Smooth muscle cell of the brain vasculature (primary cell): ENCODE measurements at places on chromosomes 5 and 9.

DNA sequence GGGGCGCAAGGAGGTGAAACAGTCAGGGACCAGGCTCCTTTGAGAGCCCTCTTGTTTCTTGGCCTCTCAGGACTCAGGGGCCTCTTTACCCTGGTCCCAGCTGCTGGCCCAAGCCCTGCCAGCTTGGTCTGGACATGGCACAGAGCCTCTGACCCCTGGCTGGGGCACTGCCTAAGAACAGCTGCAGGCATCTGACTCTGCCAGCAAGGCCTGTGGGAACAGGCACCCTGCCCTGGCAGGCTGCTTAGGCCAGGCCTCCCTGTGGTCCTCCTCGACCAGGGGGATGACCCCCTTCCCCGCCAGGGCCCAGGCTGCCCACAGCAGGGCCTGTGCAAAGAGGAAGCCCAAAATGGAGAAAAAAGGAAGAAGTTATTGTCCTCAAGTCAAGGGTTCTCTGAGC is 25.5 kb downstream of the OLFML2A start:
- DNase-seq: no peak

DNA sequence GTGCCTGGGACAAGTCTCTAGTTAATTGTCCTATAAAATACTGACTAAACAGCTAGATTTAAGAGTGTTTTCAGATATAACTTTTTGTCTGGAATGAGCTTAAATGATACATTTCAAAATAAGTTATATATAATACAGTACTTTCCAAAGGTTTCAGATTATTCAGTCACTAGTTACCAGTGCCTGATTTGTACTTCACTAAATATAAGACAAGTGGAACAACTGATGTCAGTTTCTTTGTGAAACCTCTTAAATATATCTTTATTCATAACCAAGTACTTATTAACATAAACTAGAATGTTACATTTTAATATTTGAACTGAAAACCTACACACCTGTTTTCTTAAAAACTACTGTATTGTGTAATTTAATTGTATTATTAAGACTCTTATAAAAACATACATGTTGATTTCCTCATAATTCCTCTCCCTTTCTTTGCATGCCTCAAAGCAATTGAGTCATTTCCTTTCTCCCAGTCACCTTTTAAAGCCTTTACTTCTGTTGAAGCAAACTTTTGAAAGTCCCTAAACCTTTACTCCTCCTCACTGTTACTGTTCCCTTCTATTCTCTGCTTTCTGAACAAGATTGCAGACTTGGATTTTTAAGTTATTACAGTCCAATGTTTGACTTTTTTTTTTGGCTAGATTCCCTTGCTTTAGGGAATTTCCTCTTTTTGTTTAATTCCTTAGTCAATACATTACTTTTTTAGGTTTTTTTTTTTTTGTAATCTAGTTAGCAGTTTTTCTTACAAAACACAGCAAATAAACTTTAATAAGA is 8.7 kb upstream of the SEMA6A start:
- no peak for DNase-seq

GRCh38 chr9:86112057-86112456 is 12.7 kb upstream of the GOLM1 start:
- DNase-seq: no peak

DNA sequence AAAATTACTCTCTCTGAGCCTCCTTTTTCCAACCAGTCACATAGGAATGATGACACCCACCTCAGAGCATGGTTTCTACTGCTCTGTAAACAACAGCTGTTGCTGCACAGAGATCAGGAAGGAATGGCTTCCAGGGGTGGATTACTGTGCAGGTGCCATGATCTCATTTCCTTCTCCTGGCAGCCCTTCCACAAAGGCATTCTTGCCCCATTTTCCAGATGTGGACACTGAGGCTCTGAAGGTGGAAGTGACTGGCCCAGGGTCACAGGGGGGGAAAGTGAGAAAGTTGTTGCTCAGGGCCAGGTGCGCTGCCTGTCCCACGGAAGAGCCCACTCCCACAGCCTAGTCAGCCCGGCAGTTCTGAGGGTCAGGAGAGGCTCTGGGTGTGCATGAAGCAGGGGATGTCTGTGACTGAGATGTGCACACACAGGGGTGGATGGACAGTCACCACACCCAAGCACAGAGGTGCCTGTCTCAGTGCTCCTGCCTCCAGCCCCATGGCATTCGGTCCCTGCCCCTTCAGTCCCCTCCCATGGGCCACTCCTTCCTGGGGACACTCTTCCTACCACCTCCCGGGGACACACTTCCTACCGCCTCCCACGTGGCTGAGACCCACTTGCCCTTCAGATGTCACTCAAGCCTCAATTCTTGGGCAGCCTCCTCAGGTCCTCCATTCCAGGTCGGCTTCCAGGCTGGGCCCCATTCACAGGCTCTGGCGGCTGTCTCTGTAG is 17.0 kb downstream of the FGFR4 start:
- DNase-seq: no peak

DNA sequence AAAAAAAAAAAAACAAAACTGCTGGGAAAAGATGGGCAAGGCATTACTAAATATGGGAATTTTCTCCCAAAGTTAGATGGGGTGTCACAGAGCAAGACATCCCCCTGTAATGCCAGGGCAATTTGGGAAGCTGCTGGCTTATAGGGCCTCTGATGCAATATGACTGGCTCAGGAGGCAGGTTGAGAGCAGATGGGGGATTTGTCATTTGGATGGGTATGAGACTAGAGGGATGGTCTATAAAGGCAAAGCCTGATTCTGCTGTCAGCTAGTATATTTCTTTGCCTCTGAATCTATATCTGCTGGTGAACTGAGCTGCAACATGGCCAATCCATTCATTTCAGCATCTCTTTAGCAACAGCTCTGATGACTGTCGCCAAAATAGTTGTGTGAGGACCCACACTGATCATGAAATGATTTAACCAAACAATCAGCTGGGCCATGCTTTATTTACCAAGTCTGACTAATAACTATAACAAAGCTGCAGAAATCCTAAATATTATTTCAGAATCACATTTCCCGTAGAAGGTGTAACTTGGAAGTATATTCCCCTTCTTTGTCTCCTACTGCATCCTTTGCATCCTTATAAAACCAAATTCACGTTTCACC is 455.1 kb upstream of the ZNF608 start:
- no peak for DNase-seq

DNA sequence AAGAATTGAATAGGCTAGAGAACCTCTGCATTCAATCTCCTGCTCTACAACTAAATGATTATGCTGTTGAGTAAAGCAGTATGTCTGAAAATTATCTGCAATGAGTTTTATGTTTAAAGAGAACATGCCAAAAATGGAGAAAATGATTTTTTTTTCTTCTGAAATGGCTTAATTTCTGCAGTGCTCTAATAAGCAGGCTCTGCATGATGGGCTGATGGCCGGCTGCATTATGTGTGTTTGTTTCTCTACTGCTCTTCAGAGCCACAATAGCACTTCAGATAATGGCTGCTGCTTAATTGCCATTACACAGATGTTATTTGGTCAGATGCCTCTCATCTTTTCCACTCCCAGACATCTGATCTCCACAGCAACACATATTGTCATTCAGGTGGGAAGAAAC is 286.4 kb upstream of the DMAC1 start:
- DNase-seq: no peak

GRCh38 chr9:135227641-135228251 is 140.3 kb downstream of the OLFM1 start:
- no peak for DNase-seq

DNA sequence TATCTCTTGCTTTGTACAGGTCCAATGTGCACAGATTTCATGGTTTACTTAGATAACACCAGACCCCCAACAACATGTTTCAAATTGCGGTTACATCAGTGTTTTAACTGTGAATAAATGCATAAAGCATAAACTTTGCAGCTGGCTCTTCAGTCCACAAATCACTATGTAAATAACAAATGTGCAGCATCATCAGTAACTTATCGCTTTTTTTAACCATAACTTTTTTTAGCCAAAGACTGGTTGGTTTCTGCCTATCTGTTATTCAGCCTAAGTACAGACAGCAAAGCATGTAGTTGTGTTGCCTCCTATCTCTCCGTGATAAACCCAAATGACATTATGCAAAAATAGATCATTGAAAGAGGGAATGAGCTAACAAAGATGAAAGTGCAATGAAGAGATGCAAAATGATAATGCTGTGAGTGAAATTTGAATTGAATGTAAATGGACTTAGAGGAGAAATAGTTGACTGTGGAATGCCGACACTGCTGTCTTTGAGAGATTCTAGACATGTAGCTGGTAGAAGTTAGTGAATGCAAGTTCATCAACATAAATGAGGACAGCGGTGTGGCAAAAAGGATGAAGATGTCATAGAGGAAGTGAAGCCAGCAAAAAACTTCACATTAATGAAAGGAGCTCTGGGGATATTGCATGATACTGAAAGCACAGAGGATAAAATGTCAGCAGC is 108.8 kb downstream of the PDE8B start:
- DNase-seq: no peak
